Activated CD4-positive, CD25-positive, alpha-beta regulatory T cell (primary cell): ENCODE measurements at places on chromosomes 12 and 14.
A peak's percentile ranks its signal among the peaks of the same experiment; 100 is the strongest.

- no peak for DNase-seq
These were observed 20.5 kb upstream of the GUCY2C start for GRCh38 chr12:14716848-14717444.

GRCh38 chr12:31525496-31526157 is 65.3 kb downstream of the DENND5B start:
- no peak for DNase-seq

DNA sequence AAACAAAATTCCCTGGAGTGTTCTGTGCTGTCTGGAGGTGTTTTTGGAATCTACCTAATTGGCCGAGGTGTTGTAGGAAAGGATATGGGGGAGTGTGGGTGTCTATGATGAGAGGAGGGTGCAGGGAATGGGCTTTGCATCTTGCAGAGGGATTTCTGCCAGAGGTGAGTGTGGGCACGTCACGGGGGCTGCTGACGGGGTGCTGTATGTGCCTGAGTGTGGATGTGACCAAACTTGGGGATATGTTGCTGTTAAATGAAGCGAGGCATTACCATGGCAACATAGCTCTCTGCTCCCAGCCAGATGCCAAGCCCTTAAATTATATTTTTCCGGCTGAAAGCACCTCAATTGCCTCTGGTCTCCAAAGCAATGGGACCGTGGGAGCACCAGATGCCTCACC is 44.3 kb upstream of the SPTLC2 start:
- DNase-seq, result no peak

DNA sequence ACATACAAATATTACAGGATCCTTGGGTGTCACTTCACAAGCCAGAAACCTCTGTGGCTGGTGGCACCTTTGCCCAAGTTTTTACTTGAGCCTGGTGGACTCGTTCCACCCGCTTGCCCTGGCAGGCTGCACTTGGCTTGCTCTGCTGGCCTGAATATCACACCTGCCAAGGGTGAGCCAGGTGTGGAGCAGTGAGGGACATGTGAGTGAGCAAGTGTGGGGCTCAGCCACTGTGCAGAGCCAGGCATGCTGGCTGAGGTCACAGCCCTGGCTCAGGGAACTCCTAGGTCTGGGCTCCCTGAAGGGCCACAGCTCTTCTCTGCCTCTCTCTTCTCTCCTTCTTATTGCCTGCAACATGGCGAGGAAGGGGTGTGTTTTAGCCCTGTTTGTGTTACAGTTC is 82.0 kb downstream of the SLC16A7 start:
- no peak for DNase-seq

DNA sequence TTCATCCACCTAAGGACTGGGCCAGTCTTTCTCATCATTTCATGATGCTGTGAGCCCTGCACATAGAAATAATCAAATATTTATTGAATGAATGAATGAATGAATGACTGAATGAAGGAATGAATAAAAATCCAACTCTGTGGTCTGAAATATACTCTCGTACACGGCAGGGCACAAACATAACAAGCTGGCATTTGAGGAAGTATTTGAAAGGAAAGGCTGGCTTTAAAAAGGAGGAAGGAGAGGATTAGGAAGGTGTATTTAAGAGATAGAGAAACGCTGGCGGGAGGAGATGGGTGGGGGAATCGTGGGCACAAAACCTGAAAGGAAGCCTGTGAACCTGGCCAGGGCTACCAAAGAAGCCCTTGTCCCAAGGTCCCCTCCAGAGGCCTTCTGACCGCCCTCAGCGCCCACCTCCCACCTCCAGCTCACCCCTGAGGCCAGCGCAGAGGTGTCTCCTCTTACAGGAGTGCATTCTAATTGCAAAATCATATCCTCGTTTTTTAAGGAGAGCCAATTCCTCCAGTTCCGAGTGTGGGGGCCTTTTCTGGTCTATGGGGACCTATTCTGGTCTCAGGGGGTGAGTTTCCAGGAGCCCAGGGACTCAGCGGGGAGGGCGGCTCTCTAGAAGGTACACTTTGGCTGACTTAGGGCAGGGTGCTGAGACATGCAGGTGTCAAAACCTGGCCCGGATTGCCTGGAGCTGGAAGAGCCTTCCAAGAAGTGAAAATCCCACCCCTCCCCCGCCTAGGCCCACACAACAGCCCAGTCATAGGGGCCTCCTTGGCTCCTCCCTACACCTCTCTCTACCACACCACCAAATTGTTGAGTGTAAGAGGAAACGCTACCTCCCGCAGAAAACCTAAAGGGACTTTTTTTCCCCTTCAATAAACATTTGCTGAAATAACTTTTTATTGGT is 8.7 kb upstream of the JDP2 start:
- DNase-seq, result no peak

- DNase-seq, result no peak
These were observed 49.4 kb downstream of the MAGOHB start for GRCh38 chr12:10563966-10564365.

DNA sequence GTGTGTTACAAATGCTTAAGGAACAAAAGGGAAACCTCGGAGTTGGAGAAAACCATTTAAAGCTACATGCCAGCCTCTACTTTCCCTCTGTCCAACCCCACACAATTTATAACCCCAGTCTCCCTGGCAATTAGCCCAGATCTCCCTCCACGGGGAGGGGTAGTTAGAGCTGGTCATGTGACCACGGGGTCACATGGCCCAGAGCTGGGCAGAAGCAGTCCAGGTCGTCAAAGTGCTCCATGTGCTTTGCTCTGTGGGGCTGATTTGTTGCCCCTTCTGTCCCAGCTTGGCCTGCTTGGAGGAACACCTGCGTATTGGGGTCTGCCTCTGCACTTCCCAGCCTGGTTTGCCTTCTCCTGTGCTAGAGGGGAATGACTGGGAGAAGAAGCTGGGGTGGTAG is 219.1 kb downstream of the RBM19 start:
- DNase-seq, result no peak

GRCh38 chr14:74950795-74951442 is 4.5 kb downstream of the PGF start:
- DNase-seq, result no peak

DNA sequence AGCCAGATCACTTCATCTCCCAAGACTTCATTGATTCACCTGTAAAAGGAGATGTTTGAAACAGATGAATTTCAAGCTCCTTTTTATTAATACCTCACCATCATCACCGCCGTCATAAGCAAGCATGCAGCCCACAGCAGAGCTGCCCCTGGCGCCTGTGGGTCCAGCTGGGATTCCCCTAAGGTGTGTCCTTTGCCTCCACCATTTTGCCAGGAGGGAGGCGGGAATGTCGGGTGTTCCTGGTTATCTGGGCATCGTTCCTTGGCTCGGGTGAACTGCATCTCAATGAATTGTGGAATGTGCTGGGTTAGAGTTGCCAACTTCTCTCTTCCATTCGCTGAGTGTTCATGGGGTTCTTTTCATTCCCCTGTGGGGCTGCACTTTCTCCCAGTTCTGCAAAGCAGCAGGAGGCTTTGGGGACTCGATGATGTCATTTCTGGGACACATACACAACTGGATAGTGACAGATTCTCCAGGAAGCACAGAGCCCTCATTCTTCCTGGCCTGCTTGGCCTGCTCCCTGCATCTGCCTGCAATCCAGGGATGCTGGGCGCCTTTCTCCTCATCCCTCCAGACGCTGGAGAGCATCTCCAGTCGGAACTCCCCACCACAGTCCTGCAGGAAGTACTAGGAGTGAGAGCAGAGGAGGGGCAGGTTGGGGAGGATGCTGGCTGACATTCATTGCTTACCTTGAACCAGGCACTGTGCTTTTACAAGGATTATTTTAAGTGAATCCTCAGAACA is 10.1 kb downstream of the CCND2 start:
- no peak for DNase-seq

DNA sequence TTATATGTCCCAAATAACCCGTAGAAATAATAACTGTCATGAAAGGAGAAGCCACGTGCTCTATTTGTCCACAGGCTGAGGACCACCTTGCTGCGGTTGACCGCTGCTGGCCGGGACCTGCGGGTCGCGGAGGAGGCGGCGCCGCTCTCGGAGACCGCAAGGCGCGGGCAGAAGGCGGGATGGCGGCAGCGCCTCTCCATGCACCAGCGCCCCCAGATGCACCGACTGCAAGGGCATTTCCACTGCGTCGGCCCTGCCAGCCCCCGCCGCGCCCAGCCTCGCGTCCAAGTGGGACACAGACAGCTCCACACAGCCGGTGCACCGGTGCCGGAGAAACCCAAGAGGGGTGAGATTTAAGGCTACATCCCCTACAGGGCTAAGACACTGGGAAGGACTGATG is 21.0 kb downstream of the RPGRIP1 start:
- no peak for DNase-seq

- no peak for DNase-seq
These were observed 891.6 kb downstream of the VRK1 start for GRCh38 chr14:97688631-97689336.

DNA sequence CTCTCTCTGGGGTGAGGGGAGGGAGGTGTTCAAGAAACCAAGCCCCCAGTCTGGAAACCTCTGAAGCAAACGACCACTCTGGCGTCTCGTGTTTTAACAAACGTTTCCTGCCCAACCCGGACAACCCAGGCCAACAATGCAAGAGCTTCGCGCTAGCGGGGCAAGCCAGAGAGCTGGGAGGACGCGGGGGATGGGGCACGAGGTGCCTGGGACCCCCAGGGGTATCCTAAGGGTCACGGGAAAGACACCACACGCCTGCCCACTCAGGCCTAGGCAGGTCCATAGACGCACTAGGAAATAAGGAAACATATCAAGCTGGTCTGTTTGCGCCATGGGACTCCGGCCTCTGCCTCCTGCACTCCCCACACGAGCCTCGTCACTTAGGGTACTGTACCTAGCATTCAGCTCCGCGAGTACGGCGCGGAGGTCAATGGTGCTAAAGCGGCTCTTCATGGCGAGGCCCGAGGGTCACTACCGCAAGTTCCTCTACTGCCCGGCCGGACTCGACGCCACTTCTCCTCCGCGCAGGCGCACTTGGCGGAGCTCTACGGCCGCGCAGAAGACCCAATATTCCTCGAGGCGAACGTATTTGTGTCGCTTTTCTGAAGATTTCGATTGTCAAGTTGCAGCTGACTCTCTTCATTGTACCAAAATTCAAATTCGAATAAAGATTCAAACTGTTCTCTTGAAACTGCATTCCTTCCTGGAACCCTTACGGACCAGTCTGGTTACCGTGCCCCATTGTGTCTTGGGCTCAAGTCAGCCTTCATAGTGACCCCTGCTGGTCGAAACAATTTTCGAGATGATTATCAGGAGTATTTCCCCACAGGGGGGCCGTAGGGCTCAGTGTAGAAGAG is at the start of gene NEMF:
TSS of gene NEMF (minus strand) at position 488 of the 857 bp plus-strand sequence. CDS start at position 453, 35 bp downstream.
- DNase-seq, result peak; percentile 75

DNA sequence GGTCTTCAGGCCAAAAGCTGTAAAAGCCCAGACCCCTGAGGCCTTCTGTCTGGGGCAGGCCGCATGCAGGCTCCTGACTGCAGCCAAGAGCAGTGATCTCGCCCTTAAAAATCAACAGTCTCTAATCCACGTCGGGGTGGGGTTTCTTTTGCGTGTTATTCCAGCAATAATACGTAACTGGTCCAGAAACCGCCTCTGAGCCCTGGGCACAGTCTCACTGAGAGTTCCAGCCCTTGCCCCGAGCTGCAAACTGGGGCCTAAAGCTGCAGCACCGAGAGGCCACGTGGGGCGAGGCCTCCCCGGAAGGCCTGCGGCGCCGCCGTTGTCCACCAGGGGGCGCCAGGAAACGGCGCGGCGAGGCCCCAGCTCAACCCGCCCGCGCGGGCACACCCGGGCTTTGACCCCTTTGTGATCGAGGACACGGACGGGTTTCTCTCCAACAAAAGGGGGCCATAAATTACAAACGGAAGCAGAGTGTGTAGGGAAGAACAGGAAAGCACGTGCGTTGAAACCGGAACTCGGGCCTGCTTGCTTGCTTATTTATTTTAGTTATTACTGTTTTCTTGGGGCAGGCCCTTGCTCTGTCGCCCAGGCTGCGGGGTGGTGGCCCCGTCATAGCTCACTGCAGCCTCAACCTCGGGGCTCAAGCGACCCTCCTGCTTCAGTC is 87.2 kb downstream of the NINJ2 start:
- DNase-seq, result peak; percentile 81

DNA sequence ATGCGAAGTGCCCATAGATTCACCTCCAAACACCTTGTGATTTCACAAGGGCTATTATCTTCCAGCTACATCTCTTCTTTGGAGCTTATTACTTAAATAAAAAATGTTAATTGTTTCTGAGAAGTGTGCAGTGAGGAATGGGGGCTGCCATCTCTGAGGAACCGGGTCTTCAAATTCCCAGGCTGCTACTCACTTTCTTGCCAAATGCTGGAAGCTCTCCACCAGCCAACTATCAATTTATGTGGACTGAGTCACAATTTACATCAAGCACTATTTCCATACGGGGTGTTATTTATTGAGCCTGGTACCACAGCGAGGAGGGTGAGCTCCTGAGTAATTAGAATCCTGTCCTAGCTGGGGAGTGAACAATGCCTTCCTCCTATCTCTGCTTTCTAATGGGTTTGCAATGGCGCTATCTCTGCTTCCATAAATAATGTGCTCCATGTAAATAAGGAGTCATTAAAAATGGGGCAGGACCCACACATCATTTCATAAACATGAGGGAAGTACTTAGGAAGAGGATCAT is 898.3 kb downstream of the VRK1 start:
- DNase-seq, result no peak

DNA sequence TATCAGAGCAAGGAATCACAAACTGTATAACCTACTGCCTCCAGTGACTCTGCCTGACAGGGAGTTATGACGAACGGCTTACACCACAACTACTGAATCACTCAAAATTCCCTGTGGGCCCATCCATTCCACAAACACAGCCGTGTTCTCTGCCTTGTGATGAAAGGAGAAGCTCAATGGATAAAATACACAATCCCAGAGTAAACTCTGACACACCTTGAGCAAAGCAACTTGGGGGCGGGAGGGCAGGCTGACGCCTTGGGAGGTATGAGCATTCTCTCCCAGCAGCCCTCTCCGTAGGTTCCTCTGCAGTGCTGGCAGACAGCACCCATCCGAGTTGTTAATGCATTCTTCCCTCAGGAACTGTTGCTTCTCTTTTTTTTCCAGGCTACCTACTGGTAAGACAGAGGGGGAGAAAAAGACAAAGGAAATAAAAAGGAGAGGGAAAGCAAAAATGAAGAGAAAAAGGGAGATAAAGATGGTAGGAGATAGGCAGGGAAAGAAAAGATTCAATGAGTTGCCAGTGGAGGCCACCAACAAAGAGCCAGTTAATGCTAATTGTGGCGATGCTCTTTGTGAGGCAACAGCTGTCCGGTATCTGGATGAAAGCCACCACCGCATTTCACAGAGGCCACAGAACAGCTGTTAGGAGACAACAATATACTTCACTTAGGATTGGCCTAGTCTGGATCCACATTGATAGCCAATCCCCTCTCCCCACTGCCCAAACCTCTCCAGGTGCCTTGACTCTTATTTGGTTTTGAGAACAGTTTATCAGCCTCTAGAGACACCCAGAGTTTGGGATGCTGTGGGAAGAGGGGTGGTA is 4.7 kb upstream of the DIO2 start:
- no peak for DNase-seq

GRCh38 chr12:132155771-132156572 is 11.7 kb downstream of the NOC4L start:
- DNase-seq, result no peak

DNA sequence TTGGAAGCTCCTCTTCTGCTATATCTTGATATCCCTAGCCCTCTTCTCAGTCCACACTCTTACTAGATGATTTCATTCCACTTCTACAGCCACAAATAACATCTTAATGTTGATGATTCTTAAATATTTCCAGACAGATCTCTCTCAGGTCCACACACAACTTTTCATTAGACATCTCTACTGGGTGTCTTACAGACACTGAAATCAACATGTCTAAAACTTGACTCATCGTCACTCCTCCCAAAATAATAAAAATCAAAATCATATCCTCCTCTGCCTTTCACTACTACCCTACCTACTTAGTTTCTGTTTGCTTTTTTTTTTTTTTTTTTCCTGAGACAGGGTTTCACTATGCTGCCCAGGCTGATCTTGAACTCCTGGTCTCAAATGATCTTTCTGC is 11.9 kb downstream of the PRDM4 start:
- no peak for DNase-seq

- no peak for DNase-seq
These were observed 164.1 kb downstream of the ZFP36L1 start for GRCh38 chr14:68628605-68629310.
